ENCODE measurements at places on chromosomes 5 and 9.

DNA sequence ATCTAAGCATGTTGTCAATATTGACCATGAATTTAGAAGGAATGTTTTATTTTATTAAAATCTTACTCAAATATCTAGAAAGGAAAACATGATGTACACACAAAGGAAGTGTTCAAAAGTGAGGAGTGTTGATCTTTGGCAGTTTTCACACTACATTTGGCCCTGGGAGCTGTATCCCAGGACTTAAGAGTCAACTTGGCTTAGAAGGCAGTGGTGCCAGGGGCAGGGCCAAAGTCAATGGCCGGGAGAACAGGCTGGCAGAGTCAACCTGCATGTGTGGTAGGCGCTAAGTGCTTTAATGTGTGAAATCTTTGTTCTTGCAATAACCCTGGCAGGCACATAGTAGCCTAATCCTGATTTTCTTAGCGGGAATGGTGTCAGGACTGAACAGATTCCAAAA lies 228.4 kb downstream of the TENT4A start:
- no peak for DNase-seq

DNA sequence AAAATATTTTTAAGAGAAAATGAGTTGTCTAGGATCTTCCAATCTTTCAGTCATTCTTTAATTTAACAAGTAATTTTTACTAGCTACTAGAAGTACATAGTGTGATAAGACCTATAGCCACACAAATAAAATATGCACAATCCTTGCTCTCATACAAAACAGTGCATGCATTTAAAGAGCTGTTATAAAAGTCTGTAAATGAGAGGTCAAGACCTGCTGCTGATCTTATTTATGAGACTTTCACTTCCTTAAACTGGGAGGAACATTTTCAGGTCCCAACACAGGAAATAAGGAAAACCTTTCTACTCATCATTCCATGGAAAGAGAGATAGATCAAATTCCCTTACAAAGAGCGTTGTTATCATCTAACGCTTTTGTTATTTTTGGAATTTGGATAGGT lies 54.2 kb upstream of the PAM start:
- no peak for DNase-seq

- DNase-seq: no peak
Observed at GRCh38 chr9:1535051-1535450, 480.1 kb upstream of the SMARCA2 start.

GRCh38 chr9:35690614-35691333 lies 1.0 kb upstream of the TPM2 start:
- DNase-seq: peak; percentile 95

- no peak for DNase-seq
Observed at GRCh38 chr5:142946547-142947426, 176.6 kb downstream of the ARHGAP26 start.

DNA sequence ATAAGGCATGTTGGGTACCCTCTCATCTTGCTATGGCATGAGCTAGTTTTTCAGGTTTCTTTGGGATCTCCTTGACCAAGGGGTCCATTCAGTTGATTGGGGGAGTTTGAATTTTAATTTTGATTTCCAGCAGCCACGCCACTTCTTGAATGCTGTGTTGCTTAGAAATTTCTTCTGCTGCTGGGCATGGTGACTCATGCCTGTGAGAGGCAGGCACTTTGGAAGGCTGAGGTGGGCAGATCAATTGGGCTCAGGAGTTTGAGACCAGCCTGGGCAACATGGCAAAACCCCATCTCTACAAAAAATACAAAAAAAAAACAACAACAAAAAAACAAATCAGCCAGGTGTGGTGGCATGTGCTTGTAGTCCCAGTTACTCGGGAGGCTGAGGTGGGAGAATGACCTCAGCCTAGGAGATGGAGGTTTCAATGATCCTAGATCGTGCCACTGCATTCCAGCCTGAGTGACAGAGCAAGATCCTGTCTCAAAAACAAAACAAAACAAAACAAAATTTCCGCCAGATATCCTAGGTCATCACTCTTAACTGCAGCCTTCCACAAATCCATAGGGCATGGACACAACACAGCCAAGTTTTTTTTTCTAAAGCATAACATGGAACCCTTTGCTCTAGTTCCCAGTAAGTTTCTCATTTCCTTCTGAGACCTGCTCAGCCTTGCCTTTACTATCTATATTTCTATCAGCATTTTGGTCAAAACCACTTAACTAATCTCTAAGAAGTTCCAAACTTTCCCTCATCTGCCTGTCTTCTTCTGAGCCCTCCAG lies 17.7 kb downstream of the TMC1 start:
- no peak for DNase-seq

- DNase-seq: peak; percentile 93
Observed at GRCh38 chr5:98341038-98342032, 432.1 kb upstream of the RGMB start.

DNA sequence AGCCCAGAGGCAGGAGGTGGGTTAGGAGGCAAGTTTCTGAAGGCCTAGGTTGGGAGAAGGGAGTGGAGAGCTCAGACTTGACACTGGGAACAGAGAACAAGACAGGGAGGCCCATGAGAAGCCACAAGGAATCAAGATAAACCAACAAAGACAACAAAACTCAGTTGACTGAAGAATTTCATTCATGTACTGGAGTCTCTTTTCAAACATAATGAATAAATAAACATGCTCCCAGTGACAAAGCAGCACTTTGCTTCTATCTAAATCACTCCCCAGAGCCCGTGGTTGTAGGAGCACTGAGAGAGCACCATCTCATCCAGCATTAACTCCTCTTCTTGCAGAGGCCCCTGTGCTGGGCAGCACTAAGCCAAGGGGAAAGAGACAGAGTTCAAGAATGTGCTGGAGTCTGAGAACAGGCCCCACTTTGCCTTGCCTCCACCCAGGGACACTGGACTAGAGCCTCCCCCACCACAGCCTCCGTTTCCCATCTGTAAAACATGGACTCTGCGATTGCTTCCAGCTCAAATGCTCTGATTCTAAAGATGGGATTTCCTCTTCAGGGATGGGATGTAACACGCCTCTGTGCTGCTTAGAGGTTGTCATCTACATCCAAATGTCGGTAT lies 282.0 kb downstream of the SPOCK1 start:
- no peak for DNase-seq

GRCh38 chr9:123175854-123176629 lies 92.3 kb downstream of the STRBP start:
- no peak for DNase-seq

DNA sequence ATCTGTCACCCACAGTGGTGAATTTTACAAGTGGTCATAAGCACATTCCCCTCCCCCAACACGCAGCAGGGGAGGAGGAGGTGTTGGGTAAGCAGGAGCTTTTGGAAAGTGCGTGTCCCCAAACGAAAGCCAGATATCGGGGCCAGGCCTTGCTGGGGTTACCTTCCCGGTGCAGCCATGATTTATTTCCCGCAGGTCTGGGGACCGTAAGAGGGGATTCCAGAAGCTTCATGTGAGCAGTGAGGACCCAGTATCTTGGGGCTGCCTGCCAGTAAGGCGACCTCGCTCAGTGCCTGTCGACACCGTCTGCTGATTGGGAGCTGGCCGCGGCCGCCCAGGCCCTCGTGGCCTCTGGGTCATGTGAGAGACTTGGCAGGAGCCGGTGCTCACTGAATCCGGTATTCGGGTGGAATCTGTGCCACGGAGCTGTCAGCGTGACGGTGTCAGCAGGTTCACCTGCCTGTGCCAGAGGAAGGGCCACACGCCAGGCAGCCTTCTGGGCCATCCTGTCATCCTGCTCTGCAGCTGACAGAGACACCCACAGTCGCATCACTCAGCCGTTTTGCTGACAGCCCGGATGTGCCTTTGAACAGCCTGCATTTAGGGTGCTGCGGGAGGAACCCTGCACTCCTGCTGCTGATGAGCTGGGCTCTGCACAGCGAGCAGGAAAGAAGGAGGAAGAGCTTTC lies 37.3 kb downstream of the SEC61B start:
- DNase-seq: peak; percentile 20

- DNase-seq: peak; percentile 5
Observed at GRCh38 chr5:83184534-83184933, 107.2 kb downstream of the XRCC4 start.

DNA sequence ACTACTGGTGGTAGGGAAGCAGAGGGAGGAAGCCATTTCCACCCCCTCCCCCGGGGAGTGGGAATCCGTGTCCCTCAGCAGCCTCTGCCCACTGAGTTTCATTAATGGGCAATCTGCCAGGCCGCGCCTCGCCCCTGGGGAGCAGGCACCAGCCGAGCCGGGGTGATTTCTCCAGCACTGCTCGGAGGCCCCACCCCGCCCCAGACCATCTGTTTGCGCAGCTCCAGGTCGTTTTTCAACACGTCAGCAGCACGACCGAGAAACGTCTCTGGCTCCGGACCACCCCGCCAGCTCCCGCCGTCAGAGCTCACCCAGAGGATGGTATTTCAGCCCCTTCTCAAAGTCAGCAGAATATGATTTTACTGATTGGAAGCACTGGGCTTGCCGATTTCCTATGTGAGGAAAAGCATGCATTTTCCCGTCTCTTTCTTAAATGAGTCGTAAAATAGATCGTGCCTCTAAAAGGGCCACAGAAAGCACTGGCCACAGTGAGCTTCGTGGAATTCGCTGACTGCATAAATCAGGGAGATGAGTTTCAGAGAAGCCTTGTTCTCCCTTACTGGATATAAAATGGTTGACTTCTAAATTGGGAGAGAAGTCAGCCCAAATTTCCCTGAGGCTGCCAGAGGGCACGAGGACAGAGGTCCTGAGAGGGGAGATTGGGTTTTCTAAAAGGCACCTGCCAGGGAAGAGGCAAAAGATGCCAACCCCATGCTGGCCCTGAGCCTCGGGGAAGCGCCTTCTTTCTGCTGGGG lies 47.0 kb downstream of the OLFM1 start:
- no peak for DNase-seq

DNA sequence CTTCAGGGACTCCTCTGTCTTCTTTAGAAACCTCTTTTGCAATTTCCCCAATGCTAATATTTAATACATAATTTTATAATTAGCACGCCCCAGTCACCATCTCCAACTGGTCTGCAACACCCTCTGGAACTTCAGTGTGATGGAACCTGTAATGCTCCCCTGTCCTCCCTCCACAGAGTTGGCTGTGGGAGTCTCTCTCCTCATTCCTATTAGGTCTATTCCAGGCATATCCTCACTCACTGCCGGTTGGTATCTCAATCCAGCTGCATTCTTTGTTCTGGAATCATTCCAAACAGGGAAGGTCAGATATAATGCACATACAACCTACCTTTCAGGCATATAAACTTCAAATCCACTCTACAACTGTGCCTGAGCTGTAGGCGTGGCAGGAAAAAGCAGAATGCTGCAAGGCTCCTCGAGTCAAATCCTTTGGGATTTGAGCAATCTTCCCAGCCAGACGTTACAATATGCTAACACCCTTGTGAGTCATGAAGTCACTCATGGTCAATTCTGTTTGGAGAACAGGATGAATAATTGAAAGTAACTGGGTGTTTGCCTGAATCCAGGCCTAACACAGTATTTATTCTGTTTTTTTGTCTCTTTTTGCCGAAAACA lies 293.8 kb downstream of the CWC27 start:
- peak; percentile 98 for DNase-seq

GRCh38 chr5:147084702-147085101 lies 150.1 kb upstream of the STK32A start:
- DNase-seq: no peak

- DNase-seq: no peak
Observed at GRCh38 chr5:14440223-14440581, 141.4 kb upstream of the OTULINL start.

DNA sequence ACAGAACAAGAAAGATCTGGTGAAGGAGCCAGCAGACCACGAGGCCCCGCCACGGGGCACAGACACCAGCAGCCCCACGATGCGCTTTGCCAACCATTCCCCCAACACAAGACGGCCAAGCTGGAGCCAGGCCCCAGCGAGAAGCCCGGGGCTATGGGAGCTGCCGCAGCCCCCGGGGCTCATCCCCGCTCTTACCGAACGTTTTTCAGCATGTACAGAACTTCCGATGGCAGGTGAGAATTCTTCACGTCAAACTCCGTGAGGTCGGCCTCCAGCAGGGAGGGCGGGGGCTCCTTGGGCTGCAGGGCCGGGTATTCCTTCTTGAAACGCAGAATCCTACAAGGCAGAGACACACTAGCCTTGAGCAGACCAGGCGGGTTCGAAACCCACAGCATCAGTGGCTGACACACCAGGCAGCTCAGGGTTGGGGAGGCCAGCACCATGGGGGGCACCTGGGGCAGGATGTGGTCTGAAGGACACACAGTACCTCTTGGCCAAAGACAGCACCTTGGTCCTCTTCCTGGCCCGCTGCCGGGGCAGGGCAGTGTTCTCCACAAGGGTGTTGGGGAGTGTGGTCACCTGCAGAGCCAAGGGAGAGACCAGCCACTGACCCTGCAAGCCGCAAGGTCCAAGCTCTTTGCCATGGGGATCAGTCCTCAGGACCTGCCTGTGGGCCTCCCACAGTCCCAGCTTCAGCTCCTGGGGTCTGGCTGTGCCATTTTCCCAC lies 6.8 kb downstream of the PNPLA7 start:
- no peak for DNase-seq

GRCh38 chr5:127011153-127011552 lies 19.2 kb downstream of the MARCHF3 start:
- DNase-seq: peak; percentile 50

GRCh38 chr9:118987167-118987566 lies 382.1 kb downstream of the BRINP1 start:
- no peak for DNase-seq

- no peak for DNase-seq
Observed at GRCh38 chr9:136890661-136891060, 4.3 kb downstream of the TRAF2 start.

- DNase-seq: peak; percentile 75
Observed at GRCh38 chr9:89274838-89275237, 36.2 kb upstream of the CKS2 start.

GRCh38 chr9:133584559-133585476 lies 24.4 kb downstream of the FAM163B start:
- DNase-seq: no peak

DNA sequence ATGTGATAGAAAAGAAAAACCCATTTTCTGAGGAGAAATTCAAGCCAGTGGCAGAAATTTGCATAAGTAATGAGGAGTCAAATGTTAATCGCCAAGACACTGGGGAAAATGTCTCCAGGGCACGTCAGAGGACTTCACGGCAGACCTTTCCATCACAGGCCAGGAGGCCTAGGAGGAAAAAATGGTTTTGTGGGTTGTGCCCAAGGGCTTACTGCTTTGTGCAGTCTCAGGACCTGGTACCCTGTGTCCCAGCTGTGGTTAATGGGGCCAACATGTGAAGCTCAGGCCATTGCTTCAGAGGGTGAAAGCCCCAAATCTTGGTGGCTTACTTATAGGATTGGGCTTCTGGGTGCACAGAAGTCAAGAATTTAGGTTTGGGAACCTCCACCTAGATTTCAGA lies 54.8 kb upstream of the ADAMTS2 start:
- no peak for DNase-seq

GRCh38 chr5:11985993-11986392 lies 81.7 kb upstream of the CTNND2 start:
- DNase-seq: no peak

GRCh38 chr5:140565780-140566095 lies 1.1 kb downstream of the SLC35A4 start:
- no peak for DNase-seq

- no peak for DNase-seq
Observed at GRCh38 chr9:136740971-136741882, 1.5 kb downstream of the LCN10 start.

GRCh38 chr5:154535535-154535934 lies 57.5 kb upstream of the HAND1 start:
- DNase-seq: no peak

Measured in fibroblast of skin of scalp (primary cell).